ENCODE measurements at places on chromosomes 3 and 15.
A peak's percentile ranks its signal among the peaks of the same experiment; 100 is the strongest.

DNA sequence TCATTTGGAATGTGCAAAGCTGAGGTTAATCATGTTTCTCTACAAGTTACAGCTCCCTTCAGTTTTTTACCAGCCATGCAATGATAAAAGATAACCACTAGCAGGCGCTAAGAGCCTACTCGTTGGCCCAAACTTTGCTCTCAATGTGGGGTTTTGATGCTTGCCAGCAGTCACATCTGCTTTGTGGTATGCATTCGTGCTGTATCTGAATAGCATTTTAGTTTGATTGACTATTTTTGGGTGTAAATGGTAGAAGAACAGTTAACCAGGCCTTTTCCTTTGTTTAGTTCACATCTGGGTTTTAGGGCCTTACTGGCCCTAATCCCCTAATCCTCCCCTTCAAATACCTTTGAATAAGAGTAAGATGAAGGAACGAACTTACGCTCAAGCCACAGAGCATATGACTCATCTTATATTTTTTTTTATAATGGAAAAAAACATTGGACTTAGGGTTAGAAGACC, 4.4 kb upstream of the CLDN11 start:
- peak; percentile 65 for ATAC-seq

DNA sequence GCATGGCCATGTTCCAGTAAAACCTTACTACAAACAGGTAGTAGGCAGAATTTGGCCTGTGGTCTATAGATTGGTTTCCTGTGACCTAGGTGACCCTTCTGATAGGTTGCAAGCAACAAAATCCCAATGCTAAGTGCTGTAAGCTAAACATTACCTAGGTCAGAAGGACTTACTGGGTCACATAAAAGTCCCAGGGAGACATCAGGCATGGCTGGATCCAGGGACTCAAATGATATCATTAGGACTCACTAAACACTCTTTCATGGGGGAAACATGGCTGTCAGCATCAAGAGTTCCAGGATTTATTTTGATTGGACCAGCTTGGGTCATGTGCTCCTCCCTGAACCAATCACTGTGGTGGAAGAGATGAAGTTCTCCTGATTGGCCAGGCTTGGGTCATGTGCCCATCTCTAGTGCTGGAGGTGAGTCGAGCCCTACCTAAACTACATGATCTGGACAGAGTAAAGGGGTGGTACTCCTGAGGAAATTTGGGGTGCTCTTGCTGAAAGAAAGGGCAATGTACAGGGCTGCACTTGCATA, 16.8 kb upstream of the SLC6A1 start:
- ATAC-seq: no peak

DNA sequence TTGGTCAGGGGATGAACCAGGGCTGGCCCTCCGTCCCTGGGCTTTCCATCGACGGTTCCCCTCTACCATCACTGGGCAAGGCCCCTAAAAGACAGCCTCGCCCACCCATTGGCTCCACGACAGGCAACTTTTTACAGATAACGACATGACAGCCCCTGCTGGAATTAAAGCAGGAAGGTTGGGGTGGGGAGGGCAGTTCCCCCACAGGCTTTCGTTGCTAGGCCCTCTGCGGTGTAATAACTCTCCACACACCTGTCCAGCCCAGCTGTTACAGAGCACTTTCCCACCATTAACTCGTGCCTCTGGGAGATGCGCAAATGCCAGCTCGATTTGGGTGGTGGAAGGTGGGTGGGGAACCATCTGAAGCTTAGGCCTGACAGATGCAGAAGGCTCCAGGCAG, 264.2 kb upstream of the TLE3 start:
- ATAC-seq: no peak

DNA sequence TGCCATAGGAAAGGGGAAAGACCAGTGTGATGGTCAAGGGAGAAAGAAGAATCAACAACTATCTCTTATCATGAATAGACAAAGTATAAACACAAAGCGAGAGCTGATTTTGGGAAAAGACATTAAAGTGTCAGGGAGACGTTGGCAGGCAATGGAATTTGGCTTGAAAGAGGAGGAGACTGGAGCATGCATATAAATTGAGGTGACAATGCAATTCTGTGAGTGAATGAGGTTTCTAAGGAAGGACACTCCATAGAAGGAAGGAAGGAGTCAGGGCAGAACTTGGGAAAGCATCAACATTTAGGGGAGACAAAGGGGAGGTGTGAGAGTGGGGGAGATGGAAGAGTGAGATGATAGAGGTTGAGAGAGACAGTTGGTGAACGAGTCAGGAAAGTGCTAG, 543.0 kb upstream of the TBL1XR1 start:
- no peak for ATAC-seq

DNA sequence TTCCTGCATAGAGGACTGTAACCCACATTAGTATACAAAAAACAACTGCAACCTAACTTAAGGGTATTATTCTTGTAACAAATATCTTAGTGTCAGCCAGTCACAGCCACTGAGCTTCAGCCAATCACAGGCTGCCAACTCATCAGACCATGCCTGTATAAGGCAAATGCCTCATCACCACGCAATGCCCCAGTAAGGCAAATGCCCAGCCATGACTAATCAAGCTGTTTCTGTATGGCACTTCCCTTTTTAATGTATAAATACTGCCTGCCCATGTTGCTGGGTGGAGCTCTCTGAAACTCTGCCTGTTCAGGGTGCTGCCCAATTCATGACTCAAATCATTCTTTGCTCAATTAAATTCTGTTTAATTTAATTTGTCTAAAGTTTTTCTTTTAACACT, 18.4 kb upstream of the GABRA5 start:
- no peak for ATAC-seq

DNA sequence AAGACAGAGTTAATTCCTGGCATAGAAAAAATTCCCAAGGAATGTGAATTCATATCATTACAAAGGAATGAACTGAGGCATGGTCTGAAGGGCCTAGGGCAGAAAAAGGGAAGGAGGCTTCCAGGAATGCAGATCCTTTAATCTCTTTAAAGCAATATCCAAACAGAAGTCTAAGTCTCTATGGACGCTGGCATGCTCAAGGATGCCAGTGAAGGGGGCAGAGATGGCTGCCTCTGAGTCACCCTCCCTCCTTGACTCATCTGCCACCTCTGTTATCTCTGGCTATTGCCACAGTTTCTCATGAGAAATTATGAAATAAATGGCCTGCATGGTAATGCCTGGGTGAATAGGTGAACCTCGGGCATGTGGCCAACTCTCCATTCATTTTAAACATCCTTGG, 96.3 kb upstream of the BCL6 start:
- no peak for ATAC-seq

DNA sequence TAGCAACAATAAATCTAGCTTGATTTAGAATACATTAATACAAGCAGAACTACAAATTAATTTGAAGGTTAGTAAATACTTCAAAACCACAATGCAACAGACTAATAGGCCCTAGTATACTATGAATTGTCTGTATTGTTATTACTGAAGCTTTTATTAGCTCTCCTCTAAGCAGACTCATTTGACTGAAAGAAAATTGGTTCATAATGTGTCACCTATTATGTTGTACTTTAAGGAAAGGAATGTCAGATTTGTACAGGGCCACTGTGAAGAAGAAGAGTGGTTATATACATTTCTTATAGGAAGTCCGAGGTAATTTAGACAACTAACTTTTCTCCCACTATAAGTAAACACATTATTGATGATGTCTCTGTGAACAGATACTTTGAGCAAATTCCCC, 954.5 kb downstream of the ZPLD1 start:
- ATAC-seq: no peak

DNA sequence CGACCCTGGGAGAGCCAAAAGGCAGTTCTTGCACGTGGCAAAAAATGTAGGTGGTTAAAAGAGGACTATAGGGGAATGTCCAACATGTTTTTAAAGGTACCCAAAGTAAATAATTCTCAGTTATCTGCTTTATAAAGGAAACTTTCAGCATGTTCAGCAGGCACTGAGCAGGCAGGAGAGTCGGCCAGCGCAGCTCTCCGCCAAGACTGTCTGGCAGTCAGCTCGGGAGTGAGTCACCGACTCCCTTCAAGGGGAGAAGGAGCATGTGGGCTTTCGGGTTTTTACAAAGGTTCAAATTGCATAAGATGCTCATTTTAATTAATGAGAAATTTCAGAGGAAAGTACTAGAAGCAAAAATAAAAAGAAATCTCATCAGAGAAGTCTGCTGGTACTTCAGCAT, 7.0 kb downstream of the GABRA5 start:
- no peak for ATAC-seq

- ATAC-seq: peak; percentile 91
These were observed 19.1 kb downstream of the KLHL6 start for GRCh38 chr3:183536238-183536880.

Measured in stimulated activated memory B cell treated with anti-CD40 and anti-IgM and Interleukin-4, amounts not matched to agents 10 μg/mL and 1 μg/mL and 100 μg/mL, for 72 hours (primary cell).